ENCODE measurements at places on chromosomes 11 and 22.

DNA sequence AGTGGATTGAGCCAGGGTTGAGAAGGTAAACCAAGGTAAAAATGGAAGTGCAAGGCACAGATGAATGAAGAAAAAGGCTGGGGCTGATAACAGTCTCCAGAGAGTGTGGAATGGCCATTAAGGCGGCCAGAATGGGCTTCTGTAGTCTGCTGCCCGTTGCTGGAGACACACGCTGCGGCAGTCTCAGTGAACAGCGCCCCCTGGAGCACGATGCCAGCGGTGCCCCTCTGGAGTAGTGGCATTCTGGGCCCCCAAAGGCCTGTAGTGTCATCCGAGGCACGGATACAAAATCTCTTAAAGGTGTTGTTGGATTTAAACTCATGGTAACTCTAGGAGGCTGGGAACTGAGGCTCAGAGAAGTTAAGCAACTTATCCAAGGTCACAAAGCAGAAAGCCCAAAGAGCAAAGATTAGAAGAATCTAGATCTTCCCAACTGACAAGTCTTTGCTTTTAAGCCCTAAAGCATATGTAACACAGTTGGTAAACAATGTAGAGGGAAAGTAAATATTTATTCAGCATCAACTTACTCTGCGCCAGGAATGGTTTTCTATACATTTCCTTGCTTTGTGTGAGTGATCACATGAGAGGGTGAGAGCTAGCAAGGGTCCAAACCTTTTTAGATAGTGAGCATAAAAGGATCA is 18.2 kb downstream of the KCNJ1 start:
- no peak for DNase-seq

DNA sequence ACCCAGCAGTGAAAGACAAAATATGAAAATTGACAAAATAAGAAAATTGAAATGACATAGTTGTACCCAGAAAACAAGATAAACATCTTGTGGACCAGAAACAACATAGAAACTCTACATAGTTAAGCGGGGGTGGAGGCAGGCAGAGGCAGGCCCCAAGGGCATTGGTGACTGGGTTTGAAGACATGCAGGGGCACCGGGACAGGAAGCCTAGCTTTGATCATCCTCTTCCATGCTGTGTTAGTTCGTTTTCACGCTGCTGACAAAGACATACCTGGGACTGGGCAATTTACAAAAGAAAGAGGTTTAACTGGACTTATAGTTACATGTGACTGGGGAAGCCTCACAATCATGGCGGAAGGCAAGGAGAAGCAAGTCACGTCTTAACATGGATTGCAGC is 33.5 kb upstream of the CRTAM start:
- no peak for DNase-seq

DNA sequence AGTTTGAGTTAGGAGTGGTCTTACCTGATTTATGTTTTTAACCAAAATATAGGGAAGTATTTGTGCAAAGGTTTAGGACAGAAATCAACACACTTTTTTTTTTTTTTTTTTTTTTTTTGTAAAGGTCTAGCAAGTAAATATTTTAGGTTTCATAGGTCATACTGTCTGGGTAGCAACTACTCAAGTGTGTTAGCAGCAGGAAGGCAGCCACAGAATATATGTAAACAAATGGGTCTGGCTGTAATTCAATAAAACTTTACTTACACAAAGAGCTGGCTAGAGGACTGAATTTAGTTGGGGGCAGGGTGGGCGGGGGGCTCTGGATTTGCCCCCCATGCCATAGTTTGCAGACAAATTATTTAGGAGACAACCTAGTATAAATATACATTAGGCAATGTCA is 510.4 kb downstream of the NELL1 start:
- no peak for DNase-seq

GRCh38 chr22:36507518-36508010 is 724 bp upstream of the FOXRED2 start:
- no peak for DNase-seq

DNA sequence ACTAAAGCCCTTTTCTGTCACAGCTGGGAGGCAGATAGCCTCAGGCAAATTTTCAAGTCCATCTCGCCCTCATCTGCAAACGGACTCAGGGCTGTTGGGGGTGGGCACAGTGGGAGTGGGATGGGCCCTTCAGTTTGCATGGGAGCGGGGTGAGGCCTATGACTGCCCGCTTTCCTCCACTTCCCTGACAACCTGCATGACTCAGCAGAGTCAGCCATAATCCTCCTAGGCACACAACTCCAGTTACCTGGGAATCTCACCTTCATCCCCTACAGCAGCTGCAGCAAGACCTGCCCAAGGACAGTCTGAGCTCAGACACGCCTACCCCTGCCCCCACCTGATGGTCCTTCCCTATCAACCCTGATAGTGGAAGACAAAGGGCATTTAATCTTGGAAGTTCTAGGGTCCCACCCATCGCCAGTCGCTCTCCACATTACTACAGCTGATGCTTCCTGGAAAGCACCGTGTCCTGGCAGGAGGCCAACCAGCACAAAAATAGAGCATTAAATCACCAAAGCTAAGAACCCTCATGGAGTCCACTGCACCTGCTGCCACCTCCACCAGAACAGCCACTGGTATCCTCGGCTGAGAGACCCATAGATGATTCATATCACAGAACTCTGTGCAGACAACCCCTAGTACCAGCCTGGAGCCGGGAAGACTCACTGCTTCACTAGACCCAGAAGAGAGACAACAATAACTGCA is 319.3 kb downstream of the DCDC1 start:
- DNase-seq: no peak

DNA sequence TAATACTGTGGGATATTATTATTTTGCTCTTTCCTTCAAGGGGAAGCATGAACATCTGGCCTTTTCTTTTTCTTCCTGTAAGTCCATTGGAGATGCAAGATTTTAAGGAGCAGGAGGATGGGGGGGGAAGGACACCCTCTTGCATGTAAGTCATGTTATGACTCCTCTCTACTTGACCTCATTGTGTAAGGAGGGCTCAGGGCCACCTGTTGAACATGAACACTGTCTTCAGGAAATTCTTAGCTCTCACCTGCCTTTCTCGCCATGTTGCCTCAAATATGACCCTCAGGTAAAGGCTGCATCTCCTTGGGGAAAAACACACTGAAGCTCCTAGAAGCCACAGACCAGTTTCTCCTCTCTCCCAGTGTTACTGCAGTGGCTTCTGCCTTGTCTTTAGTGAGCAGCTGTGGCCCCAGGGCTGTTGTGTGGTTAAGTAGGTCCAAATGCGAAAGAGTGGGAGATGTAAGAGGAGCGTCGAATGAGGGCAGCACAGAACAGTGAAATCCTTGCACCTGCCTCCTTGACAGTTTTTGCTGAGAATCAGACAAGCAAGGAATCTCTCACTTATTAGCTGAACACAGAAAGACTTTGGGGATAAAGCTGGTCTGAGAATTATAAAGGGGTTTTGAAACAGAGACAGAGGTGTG is 1.3 kb upstream of the RAG1 start:
- no peak for DNase-seq

GRCh38 chr11:65440831-65441499 is 18.4 kb downstream of the NEAT1 start:
- DNase-seq: no peak

GRCh38 chr11:45079943-45080719 is 66.3 kb upstream of the PRDM11 start:
- DNase-seq: no peak

DNA sequence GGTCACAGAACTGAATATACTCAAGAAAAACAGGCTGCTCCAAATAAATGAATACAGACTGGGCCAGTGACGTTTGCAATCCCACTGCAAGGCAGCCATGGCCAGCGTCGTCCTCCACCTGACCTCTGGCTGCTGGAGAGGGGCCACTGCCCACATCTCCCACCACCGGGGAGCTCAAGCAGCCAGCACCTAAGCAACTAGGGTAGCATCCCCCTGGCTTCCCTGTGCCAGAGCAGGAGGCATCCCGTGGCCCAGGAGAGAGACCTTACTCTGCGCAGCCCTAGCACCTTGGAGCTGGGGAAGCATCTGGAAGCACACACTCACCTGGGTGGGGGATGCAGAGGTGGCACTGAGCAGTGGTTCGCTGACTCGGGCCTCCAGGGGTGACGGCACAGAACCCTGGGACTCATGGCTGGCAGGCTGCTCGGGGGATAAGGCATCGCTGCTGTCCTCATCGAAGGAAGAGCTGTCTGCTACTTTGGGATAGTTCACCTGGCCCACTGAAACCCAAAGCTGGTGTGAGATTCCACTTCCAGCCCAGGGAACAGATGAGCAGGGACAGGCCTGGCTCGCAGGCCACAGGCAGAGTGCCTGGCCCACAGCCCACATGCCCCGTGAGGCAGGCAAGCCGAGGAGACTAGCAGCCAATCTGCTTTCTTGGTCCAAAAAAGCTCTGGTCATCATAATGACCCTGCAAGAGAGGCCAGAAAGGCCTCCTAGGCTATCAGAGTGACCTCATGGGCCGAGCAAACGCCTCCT is 53.7 kb downstream of the SGSM3 start:
- DNase-seq: no peak

DNA sequence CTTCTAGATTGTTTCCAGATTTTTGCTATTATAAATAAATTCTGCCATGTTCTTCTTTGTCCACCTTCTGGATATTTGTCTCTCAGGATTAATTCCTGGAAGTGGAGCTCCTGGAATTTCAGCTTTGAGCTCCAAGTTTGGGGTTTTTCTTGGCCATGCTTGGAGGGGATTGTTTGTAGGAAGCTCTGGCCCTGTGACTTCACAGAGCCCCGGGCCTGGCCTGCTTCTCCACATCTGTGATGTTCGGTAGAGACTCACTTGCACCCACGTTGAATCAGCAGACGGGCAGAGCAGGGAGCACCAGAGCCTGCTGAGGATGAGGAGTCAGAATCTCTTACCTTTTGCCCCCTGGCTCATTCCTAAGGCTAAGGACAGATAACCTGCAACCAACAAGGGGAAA is 35.7 kb downstream of the LRRC32 start:
- DNase-seq: no peak

GRCh38 chr11:85947431-85948272 is 92.5 kb downstream of the CCDC83 start:
- peak; percentile 72 for DNase-seq

GRCh38 chr22:35353318-35353717 is 27.6 kb upstream of the HMOX1 start:
- DNase-seq: no peak
